Brain (organoid and tissue), 16 donors: ENCODE measurements at places on chromosomes 5 and 9.
A peak's percentile ranks its signal among the peaks of the same experiment; 100 is the strongest.

- DNase-seq = no peak
These were observed 3.0 kb downstream of the MLANA start for GRCh38 chr9:5893591-5894236.

DNA sequence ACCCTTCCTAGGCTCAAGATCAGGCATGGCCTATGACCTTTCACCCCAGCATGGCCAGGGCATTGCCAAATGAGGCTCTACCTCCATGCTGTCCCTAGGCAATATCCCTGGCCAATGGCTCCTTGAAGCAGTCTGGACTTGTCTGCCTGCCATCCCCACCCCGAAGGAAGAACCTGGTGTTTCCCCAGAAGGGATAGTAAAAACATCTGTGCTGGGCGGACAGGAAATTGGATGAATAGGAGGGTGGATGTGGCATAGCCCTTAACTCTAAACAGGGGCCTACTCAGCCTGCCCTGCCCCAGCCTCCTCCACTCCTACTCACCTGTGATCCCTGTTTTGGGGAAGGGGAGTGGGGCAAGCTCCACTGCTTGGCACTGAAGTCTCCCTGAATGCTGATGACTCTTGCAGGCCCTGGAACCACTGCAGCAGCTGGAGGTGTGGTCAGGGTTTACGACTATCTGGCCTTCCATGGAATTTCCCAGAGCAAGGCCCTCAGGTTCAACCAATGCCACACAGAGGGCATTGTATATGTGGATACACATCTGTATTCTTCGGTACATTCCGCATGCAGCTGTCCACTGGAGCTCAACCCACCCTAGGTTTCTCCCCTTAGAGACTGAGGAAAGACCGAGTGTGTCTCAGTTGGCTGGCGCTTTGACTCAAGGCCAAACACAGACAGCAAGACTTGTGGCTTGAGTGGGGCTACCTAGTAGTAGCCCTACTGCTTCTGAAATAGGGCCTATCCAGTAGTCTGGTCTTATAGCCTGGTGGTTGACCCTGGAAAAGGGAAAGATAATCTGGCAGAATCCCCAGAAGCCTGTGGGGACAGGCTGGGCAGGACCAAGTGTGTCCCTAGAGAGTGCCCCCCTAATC lies 6.4 kb upstream of the P4HA2 start:
- DNase-seq = no peak

DNA sequence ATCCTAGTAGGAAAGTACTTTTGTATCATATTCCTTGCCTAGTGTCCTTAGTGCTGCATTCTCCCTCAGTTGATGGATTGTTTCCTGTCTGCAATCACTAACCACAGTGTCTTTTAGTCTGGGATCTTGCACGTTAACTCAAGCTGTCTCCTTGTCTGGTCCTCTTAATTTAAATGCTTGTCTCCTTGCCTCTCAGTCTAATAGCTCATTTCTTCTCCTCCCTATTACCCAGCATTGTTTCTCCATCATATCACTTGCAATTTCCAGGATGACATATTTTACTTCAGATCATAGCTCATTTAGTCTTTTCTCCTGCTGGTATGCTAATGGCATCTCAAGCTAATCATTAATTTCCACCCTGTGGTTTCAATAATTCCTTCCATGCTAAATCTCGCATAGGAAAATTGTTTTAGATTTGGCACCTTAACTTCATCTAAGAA lies 2052.0 kb upstream of the C9orf72 start:
- DNase-seq = peak; percentile 40

- peak; percentile 26 for DNase-seq
These were observed 58.0 kb downstream of the ZNF510 start for GRCh38 chr9:96719921-96720320.

DNA sequence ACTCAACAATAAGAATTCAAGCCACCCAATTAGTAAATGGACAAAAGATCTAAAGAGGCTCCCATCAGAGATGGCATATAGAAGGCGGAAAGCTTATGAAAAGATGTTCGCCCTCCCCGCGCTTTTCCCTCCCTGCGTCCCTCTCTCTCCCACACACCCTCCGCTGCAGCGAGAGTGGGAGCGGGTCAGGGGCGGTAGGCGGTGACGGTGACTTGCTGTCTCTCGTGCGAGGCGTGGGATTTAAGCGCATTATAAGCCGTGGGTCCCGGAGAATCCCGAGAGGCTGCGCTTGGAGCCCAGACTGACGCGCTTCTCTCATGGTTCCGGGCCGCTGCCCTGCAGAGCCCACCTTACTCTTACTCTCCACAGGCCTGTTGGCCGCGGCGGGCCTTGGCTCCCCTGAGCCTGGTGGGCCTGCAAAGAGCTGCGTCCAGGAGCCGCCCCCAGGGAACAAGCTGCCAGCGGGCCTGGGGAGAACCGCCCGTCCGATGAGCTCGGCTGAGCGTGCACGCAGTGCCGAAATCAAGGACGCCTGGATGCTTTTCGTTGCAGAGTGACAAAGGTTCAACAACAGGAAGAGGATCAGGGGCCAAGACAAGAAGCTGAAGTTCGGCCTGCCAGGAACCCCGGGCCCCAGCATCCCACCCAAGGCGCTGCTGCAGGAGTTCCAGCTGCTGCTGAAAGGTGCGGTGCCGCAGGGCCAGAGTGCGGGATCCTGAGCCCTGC lies 42.6 kb upstream of the BICD2 start:
- no peak for DNase-seq

- DNase-seq = peak; percentile 9
These were observed 28.0 kb downstream of the TBCA start for GRCh38 chr5:77748160-77748559.
